CD8-positive, alpha-beta memory T cell (primary cell): ENCODE measurements at places on chromosomes 2 and 18.

DNA sequence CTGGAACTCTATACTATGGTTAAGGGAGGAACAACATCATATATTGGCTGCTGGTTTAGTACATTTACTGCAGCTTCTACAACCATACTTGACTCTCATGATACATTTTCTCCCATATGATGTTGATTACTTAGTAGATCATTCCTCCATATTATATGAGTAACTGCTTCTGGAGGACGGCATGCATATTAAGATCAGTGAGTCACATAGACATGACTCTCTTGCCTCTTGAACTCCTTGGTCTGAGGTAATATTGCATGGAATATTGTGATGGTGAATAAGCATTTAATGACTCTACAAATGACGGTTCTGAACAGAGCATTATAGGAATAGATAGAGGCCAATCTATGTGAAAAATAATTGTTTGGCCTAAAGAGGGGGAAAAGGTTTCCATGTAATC is 418.8 kb upstream of the SPHKAP start:
- H3K4me3 ChIP-seq, result no peak overlapping the region
- no peaks in the 10 kb centered on the region for H3K4me1 ChIP-seq
- H3K27me3 ChIP-seq, result no peaks in the 10 kb centered on the region
- H3K27ac ChIP-seq, result no peak overlapping the region
- H3K36me3 ChIP-seq, result no peaks in the 10 kb centered on the region
- DNase-seq, result no peak

DNA sequence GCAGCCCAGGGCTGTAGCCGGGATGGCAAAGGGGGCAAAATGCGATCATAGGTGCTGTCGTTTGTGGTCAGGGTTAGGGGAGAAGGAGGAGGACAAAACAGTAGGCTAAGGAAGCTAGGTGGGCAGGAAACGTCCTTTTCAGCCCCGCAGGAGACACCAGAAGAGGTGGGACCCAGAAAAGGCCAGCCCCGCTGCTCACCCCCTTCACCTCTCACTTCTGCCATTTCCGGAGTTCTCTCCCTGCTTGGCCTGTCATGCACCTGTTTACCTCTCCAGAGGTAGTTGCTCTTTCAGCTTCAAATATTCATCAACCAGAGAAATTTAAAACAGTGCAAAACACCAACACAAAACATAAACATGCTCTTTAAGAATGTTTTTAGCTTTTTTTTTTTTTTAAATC is 849 bp downstream of the AQP4 start:
- no peaks in the 10 kb centered on the region for H3K36me3 ChIP-seq
- no peak overlapping the region for H3K27ac ChIP-seq
- no peak overlapping the region for H3K4me3 ChIP-seq
- no peaks in the 10 kb centered on the region for H3K4me1 ChIP-seq
- H3K27me3 ChIP-seq, result no peaks in the 10 kb centered on the region

DNA sequence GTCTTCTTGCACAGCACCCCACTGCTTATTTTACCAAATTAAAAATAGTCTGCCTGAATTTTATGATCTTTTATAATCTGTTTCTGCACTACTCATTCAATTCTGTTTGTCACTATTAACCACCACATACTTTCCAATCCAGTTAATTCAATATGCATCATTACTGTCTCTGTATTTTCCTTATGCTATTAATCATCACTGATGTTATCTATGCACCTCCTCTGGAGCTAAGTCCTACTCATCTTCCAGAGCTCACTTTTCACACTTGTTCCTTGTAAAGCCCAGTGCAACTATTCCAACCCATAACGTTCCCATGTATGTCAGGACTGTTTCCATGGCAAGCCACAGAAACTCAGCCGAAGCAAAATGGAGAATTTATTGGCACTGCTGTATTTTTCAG is 713.6 kb downstream of the PLCL1 start:
- no peaks in the 10 kb centered on the region for H3K36me3 ChIP-seq
- no peaks in the 10 kb centered on the region for H3K4me1 ChIP-seq
- DNase-seq, result no peak

GRCh38 chr2:207040696-207041095 is 101.4 kb downstream of the CPO start:
- H3K27ac ChIP-seq, result no peak overlapping the region
- no peaks in the 10 kb centered on the region for H3K4me1 ChIP-seq
- no peak overlapping the region for H3K4me3 ChIP-seq
- no peaks in the 10 kb centered on the region for H3K27me3 ChIP-seq

DNA sequence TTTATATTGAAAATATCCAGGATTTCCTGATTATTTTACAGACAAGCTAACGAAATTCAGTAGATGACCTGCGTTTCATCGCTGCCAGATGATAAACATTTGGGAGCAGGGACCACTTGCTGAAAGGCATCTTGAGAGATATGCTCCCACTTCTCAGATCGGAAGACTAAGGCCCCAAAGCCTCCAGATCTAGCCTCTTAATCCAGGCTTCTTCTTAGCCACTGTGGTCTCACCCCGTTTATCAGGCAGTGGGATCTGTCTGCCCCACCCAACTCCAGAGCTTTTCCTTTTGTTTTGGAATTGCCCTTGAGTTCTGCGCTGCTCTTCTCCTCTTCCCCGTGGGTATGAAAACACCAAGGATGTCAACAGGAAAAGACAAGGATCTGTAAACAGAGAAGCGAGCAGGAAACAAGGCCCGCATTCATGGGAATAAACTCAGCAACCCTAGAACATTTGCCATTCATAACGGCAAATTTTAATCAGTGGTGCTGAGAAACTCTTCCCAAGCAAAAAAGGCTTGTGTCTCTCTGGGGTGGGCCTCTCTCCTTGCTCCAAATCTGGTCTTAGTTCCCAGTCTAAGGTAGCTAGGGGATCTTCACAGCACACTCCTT is 21.4 kb downstream of the MYL12B start:
- no peak overlapping the region for H3K27ac ChIP-seq
- no peaks in the 10 kb centered on the region for H3K27me3 ChIP-seq
- DNase-seq, result no peak
- no peaks in the 10 kb centered on the region for H3K4me1 ChIP-seq
- no peaks in the 10 kb centered on the region for H3K36me3 ChIP-seq
